ENCODE measurements at places on chromosomes 7 and 10.
A peak's percentile ranks its signal among the peaks of the same experiment; 100 is the strongest.

DNA sequence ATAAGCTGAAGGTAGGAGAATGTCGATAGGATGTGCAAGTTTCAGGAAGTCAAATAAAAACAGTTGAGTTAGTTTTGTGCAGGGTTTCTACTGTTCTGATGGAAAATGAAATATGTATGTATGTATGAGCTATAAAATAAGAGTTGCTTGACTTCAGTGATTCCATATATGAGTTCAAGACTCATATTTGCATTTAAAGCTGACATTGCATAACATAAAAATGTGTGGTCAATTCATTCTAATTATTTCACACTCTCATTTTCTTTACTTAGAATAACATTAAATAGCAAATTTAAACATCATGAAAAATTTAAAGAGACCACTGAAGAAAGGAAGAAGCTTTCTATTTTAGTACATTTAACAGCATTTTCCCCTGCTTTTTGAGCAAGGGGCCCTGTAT is 37.8 kb downstream of the IFIT5 start:
- DNase-seq, result no peak

DNA sequence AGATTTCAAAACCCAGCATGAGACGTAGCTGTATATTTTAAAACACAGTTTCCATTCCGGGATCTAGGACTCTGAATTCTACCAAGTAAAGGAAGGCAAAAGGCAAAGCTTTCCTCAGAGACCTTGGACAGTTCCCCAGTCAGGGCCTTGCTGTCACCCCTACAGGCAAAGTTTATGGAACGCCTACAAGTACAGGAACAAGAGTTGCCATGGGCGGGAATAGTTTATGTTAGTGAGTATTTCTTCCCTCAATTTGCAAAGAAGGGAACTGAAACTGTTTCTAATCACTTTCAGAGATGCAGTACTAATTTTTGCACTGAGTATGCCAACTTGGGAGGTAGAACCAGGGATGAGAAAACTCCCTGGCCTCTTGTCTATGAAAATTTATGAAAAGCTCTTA is 68.2 kb upstream of the LRGUK start:
- no peak for DNase-seq

GRCh38 chr10:97572214-97572989 is at the start of gene ANKRD2:
TSS of gene ANKRD2 (plus strand) at chr10:97572779. CDS start at chr10:97572789, 10 bp downstream.
- DNase-seq, result peak; percentile 79

GRCh38 chr7:55019191-55019690 is 424 bp downstream of the EGFR start:
- DNase-seq, result peak; percentile 24

GRCh38 chr7:119283353-119283752 is 989.6 kb upstream of the KCND2 start:
- no peak for DNase-seq

DNA sequence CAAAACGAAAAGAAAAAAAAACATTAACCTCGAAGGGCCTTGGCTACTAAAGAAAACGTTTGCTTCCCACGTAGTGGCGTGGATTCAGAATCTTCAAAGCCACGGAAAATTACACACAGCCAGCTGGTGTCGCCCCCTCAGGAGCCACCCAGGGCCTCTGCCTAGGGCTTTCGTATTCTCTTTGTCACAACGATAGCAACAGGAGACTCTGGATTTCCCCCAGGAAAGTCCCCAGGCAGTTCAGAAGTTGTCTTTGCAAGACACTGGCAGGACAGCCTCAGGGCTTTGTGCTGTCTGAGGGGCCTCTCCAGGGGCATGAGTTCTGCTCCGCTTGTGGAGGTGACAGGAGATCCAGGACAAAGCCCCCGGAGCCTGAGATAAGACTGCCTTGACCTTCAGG is 150.2 kb upstream of the INSYN2A start:
- DNase-seq, result peak; percentile 14
